ENCODE measurements at places on chromosomes 1 and 21. TPM values are rescaled to one million over a fixed set of nuclear protein-coding genes. Genes with fewer than 3 reads are reported as not detected.

The PPIE gene
- total RNA-seq = 65.4 TPM

The HPDL gene
- total RNA-seq = 45.6 TPM

The TFF2 gene
- total RNA-seq = not detected

The PTGER3 gene
- 0.10 TPM for total RNA-seq

The GORAB gene
- 9.7 TPM for total RNA-seq

The LCE2A gene
- not detected for total RNA-seq

The CASQ2 gene
- not detected for total RNA-seq

The MROH9 gene
- total RNA-seq = not detected

The GJC2 gene
- 0.49 TPM for total RNA-seq

The EFNA1 gene
- total RNA-seq = 0.30 TPM

The FTCD gene
- total RNA-seq = 0.71 TPM

The SMCP gene
- not detected for total RNA-seq

The HMGCS2 gene
- 0.24 TPM for total RNA-seq

The FALEC gene
- 0.40 TPM for total RNA-seq

The TNFRSF25 gene
- 137 TPM for total RNA-seq

The SDHC gene
- 179 TPM for total RNA-seq

The DCDC2B gene
- not detected for total RNA-seq

The TSPEAR gene
- not detected for total RNA-seq

The IL24 gene
- total RNA-seq = 25.0 TPM

The BRINP3 gene
- not detected for total RNA-seq

The FAM151A gene
- not detected for total RNA-seq

The TLCD4 gene
- total RNA-seq = 0.03 TPM

The RGS5 gene
- 2.5 TPM for total RNA-seq

The OLFML2B gene
- total RNA-seq = 2.0 TPM

The SPRR1B gene
- not detected for total RNA-seq

The NPHS2 gene
- total RNA-seq = not detected

The AMY1A gene
- total RNA-seq = not detected

The DNAJB4 gene
- total RNA-seq = 5.5 TPM

The HSD3B2 gene
- 0.98 TPM for total RNA-seq

The NID1 gene
- 0.16 TPM for total RNA-seq

The IL20 gene
- total RNA-seq = not detected

The CD52 gene
- 99.4 TPM for total RNA-seq

The FAAH gene
- total RNA-seq = 8.4 TPM

The RPRD2 gene
- 19.2 TPM for total RNA-seq

The TTLL7 gene
- 0.57 TPM for total RNA-seq

The SEMA4A gene
- total RNA-seq = 37.1 TPM

The C1orf87 gene
- not detected for total RNA-seq

The C8A gene
- total RNA-seq = not detected

The OR2T27 gene
- total RNA-seq = not detected

The PIK3C2B gene
- 13.6 TPM for total RNA-seq

The LRRC71 gene
- total RNA-seq = not detected

The CFAP45 gene
- total RNA-seq = 0.82 TPM

The OR2M3 gene
- total RNA-seq = not detected
